Anterior cingulate cortex (tissue), 58 donors: ENCODE measurements at places on chromosomes 16 and 17.

DNA sequence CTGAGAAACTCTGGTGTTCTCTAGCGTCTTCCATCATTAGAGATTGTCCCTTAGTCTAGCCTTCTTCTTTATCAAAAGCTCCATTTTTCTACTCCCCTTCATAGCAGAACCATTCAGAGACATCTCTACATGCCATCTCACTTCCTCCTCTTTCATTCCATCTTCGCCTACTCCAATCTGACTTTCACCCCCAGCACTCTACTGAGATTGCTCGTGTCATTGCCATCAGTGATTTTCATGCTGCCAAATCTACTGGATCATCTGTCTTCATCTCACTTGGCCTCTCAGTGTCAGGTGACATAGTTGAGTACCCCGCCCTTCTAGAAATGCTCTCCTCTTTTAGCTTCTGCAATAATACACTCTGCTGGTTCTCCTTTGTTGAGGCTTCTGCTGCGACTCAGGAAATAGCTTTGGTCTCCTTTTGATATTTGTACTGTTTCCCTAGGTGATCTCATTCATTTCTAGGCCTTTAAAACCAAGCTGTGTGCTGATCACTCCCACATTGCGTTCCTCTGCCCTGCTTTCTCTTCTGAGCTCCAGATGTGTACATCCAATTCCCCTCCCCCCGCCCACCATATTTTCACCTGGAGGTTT is 119.1 kb downstream of the FTO start:
- no peak for DNase-seq

DNA sequence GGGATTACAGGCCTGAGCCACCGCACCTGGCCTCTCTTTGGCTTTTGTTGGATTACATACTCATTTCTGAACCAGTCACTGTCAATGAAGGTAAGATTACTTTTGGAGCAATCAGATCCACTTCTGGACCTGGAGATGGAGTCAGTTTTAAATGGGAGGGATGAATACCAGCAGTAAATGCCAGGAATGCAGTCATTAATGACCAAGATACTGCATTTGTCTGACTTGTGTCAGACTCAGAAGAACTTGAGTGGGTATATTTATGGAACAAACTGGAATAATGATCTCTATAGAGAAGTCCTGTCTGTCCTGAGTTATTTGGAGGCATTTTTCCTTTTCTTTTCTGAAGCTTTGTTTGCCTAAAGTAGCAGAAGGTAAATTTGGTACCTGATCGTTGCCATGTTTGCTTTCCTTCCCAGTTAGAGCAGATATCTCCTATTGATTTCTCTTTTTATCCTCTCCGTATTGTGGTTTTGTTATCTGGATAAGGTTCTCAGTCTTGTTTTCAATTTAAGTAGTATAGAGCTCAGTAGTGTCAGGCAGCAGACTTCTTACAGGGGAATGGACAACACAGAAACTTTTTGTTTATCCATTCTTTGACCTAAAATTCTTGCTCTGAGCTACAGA is 10.7 kb downstream of the NLK start:
- DNase-seq, result no peak

- DNase-seq, result no peak
These were observed 55.9 kb downstream of the LDHD start for GRCh38 chr16:75060723-75061122.

GRCh38 chr17:75342996-75343395 is 53.8 kb upstream of the SLC25A19 start:
- DNase-seq, result no peak

DNA sequence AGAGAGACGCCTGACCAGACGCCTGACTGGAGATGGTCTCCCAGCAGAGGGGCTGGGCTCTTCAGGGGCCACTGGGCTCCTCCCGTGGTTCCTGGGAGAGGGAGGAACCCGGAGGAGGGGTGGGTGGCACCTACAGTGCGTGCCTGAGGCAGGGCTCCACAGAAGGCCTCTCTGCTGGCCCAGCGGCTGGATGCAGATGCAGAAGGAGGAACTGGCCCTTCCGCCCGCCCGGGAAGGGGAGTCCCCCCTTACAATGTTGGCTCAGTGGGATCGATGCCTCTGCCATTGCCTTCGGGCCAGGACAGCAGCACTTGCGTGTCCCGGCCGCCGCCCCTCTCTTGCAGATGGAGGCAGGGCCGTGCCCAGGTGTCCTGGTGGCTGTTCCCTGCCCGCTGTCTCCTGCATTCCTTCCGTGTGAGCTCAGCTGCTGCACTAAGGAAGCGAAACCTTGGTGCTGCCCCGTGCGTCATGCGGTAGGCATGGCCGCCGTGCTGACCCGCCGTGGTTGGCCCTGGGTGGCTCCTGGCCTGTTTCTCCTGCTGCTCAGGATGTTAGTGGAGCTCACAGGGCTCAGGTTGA is 15.1 kb downstream of the BAIAP2 start:
- DNase-seq, result no peak

- no peak for DNase-seq
These were observed 11.1 kb downstream of the PRCD start for GRCh38 chr17:76550712-76551615.

DNA sequence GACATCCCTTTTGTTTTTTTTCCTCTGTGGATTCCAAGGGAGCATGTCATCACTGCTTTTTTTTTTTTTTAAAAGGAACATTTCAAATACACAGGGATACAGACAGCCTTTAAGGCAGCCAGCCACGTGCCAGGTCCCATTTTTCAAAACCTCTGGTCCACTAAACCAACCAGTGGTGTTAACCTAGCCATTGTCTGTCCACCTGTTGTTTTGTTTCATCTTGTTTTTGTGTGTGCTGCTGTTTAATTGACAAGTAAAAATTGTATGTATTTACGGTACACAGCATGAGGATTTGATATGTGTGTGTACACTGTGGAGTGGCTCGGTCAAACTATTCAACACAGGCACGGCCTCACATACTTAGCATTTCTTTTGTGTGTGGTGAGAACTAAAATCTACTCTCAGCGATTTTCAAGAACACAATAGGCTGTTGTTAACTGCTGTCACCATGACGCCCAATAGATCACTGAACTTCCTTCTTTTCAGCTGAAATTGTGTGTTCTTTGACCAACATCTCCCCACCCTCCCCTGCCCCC is 19.2 kb downstream of the TMEM114 start:
- no peak for DNase-seq

- no peak for DNase-seq
These were observed 13.2 kb upstream of the CLUH start for GRCh38 chr17:2724784-2725164.

- DNase-seq, result no peak
These were observed 18.8 kb upstream of the TRAP1 start for GRCh38 chr16:3736116-3736515.

DNA sequence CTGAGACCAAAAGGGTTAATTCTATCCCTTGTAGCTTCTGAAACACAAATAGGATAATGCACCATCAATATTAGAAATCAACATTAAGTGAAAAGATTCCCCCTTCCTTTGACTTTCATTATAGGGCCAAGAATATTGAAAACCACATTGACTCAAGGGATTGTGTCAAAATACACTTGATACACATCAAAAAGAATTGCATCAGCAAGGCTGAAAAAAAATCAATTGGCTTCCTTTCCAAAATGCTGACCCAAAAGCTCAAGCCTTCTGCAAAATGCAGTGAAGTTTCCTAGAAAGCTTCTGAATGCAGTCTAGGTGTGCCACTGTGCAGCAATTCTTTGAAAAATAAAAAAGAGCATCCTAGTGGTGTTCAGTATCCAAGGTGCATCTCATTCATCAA is 674.4 kb downstream of the TOX3 start:
- no peak for DNase-seq

DNA sequence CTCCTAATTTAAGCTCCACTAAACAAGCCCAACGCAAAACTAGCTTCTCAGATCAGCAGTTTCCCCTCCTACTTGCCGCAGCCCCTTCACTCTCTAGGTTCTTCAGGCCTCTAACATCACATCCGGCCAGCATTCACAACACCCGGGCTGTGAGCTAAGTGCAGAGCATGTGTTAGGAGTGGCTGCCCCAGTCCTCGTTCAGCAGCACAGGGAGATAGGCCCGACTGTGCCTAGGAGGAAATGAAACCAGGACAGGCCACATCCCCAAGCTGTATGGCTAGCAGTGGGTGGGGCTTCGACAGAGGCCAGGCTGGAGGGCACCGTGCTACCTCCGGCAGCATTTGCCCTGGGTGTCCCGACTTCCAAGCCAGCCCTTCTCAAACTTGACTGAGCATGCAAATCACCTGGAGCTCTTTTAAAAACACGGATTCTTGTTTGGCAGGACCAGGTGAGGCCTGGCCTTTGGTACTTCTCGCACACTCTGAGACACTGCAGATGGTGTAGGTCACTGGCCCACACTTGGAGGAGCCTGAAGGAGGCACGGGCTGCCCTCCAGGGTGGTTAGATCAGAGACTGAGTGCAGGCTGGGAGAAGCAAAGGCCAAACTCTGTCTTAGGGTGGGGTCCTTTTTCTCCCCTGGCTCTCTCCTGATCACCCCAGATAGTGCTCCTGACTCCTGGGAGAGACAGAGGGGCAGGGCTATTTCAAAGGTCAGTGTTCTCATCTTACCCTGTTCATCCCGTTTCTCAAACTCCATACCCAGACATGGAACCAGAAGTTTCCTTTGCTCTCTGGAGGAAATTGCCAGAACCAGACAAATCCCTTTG is 202.0 kb downstream of the C16orf78 start:
- peak; percentile 8 for DNase-seq

- no peak for DNase-seq
These were observed 6.7 kb upstream of the LHX1 start for GRCh38 chr17:36930583-36930900.

- DNase-seq, result no peak
These were observed 109.9 kb downstream of the GNAO1 start for GRCh38 chr16:56300891-56301850.

DNA sequence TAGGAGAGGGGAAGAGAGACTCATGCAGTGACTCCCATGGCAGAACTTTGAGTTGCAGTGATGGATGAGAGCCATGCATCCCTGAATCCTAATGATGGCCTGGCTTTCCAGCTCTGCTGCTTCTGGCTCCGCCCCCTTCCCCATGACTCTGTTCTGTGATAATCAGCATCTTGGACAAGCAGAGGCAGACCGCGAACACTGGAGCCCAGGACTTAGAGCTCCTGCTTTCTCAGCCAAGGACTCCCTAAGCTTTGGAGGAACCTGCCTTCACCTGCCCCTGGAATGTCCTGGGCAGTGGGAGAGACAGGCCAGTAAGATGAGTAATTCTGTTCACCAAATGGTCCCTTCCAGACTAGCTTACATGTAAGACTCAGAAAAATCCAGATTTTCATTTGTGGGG is 12.5 kb downstream of the CCDC92B start:
- no peak for DNase-seq

GRCh38 chr17:79393358-79394052 is 217.3 kb downstream of the RBFOX3 start:
- DNase-seq, result peak; percentile 53

DNA sequence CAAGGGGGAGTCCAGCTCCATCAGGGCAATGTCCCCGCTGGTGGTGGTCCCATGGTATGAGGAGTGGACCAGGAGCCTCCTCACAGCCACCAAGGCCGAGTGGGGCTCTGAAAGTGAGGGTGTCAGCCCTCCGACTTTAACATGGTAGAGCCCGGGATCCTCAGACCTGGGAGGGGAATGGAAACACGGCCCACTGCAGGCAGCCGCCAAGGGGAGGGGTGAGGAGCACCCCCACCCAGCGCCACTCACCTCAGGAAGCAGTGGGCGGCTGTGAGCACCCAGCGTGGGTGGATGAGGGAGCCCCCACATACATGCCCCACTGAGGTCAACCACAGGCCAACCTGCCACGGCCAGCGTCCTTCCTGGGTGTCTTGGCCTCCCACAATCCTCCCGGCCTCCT is 10.8 kb downstream of the ZG16B start:
- DNase-seq, result no peak

DNA sequence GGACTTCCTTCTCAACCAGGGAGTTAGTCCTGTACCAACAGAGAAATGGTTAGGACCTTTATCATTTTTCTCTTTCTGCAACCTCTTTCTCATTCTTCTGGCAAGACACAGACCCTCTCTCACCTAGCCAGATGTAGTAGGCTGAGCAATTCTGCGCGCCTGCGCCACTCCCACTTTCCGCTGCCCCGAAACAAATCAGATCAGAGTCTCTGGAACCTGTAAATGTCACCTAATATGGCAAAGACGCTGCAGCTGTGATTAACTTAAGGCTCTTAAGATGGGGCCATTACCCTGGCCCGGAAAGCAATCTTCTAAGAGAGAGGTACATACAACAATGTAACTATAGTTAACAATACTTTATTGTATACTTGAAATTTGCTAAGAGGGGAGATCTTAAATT is 94.3 kb upstream of the ASIC2 start:
- DNase-seq, result no peak

DNA sequence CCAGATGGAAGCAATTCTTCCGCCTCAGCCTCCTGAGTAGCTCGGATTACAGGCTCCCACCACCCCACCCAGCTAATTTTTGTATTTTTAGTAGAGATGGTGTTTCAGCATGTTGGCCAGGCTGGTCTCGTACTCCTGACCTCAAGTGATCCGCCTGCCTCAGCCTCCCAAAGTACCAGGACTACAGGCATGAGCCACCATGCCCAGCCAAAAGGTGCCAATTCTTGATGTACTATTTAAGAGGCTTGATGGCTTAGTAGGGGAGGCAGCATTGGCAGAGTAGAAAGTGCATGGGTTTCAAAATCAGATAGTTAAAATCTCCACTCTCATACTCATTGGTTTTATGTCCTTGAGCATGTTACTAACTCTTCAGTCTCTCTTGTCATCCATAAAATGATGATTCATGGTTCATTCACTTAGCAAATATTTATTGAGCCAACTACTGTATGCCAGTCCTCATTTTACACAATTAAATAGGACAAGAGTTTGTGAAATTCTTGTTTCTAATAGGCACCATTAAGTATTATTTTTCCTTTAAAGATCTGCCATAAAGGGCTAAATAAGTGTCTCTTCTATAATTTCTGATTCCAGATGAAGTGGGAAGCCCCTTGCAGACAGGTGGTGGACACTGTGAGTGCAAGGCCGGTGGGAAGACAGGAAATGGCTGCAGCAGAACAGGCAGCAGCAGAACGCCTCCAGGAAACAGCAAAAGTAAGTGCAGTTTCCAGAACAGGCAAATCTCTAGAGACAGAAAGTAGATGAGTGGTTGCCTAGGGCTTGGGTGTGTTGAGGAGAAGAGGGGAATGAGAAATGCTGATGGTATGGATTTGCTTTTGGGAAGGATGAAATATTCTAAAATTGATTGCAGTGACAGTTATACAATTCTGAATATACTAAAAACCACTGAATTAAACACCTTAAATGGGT is 8.2 kb upstream of the RPL27 start:
- no peak for DNase-seq

DNA sequence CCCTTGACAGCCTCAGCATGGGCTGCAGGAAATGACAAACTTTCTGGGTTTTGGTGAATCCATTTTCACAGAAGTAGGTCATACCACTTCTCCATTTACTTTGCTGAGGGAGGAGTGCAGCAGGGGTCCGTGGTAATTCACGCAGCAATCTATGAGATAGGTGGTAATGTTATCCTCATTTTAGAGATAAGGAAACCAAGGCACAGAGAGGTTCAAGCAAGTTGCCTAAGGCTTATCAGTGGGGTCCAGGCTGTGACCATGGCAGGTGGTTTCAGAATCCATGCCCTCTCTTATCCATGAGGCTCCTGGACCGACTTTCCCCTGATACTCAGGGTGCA is 12.6 kb downstream of the TBX4 start:
- no peak for DNase-seq

GRCh38 chr17:19381741-19382444 is 3.6 kb downstream of the MAPK7 start:
- DNase-seq, result no peak
